AG08396 (cell line): ENCODE measurements at places on chromosomes 1 and 21.

DNA sequence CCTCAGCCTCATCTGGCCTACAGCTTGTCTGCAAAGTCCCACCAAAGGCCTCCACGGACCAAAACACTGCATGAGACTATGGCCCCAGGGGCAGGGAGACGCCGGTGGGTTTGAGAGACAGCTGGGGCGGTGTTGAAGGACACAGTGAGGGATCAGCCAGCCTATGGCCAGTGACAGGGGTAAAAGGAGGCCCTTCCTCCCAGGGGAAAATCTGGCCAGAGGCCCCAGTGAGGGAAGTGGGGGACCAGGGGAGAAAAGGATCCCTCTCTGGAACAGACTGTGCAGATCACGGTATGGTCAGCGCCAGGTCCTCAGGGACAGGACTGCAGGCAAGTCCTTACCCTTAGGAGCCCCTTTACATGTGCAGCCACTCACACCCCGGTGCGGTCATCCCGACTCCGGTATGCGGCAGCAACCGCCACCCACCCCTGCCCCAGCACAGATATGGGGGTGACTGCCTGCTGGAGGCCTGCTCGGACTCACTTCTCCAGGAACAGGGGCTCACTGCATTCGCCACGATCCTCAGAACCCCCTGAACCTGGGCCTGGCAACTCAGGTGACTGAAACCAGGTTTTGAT is 1.3 kb downstream of the CERS2 start:
- DNase-seq: peak; percentile 51

- peak; percentile 43 for DNase-seq
Observed at GRCh38 chr1:58818075-58818474, 34.2 kb upstream of the JUN start.

DNA sequence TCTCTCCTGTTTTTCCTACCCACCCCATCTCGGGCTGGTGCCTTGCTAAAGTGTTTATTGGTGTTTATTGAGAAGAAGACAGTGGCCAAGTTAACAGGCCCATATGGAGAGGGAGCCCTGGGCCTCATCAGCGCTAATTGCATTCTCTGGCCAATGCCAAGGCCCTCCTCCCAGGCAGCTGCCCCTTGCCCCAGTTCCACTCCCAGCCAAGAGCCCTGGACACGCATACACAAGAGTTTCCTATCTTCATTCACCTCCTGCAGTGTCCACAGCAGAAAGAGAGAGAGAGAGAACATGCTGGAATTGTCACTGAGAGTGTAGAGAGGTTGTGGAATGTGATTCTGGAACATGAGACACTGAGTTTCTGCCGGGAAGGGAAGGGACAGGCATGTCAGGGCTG is 25.4 kb upstream of the VWA5B1 start:
- no peak for DNase-seq

- DNase-seq: no peak
Observed at GRCh38 chr1:2554621-2555387, 1.4 kb upstream of the TNFRSF14 start.

DNA sequence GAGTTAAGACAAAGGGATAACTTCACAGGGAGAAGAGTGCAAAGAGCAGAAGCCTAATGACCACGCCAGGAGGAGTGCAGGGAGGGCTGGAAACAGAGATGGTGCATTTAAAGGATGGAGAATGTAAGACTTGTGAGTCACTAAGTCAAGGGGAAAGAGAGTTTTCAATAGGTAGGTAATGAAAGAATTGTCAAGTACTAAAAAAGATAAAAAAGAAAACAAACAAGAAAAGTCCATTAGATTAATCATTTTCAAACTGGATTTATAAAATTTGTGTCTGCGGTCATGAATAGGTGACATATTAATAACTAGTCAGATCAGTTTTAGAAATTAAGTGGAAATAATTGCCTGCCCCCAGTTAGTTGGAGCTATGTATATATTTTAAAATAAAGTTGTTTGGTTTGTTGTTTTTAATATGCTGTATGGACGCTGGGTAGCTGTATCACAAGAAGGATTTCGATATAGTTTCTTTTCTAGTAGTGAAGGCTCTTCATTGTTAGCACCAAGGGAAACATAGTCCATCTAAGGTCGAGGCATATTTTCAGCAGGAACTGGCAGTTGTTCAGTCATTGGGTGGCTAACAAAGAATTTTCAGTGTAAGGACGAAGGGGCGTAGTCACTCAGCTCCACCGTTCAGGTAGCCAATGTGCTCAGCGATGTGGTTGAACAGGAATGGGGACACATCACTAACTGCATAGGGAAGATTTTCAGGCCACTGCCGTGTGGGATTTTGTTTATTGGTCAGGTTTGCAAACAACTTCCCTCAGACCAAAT is 203.0 kb downstream of the TGFB2 start:
- no peak for DNase-seq

GRCh38 chr1:183239793-183240525 is 53.9 kb downstream of the LAMC2 start:
- no peak for DNase-seq

DNA sequence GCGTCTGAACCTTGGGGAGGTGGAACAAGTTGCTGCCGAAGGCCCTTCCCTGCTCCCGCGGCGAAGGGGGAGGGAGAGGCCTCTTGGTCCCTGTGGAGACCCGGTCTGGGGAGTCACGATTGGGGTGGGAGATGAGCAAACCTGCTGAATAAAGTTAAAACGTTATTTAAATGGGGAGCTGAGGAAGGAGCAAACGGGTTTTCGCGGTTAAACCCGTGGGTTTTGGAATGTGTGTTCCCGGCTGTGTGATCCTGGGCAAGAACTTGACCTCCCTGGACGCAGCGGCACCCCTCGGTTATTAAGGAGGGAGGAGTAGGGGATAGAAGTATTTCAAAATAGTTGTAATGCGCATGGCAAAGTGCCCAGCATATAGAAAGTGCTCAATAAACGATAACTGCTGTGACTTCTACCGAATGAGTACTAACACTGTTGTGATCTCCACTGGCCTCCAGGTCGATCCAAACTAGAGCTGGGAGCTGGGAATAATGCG is 3.4 kb downstream of the FAM110D start:
- DNase-seq: no peak

DNA sequence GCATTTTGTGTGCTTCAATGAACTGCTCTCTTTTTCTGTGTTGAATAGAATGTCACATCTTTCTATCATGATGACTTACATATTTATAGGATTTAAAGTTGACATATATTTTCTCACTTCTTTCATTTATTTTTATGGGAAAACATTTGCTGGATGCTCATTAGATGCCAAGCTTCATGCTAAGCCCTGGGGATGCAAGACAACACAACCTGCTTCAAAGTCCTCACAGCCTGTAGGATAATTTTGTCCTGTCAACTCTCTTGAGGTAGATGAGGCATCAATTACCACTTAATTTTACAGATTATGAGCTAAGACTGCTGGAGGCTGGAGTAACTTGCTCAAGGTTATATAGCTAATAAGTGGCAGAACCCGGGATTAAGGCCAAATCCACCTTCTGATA is 264.3 kb downstream of the GRIK1 start:
- DNase-seq: no peak

- no peak for DNase-seq
Observed at GRCh38 chr1:201628490-201628889, 89.6 kb downstream of the NAV1 start.

DNA sequence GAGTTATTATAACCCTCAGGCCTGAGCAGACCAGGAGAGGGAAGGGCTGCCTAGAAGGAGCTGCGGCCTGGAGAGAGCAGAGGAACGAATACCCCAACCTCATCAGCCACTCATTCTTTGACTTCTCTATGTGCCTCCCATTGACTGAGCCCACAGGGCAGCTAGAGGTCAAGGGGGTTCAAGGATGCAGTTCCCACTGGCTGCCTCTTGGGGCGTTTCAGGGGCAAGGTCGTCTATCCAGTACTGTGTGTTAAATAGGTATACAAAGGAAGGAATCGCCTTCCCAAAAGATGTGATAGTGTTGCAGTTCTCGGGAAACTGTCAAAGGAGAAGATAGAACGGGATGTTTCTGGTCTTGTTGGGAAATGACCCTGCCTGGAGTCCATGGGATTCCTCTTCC is 250.6 kb downstream of the PRDM2 start:
- DNase-seq: no peak

GRCh38 chr1:2379733-2380404 is 11.5 kb downstream of the MORN1 start:
- DNase-seq: no peak

GRCh38 chr1:3775490-3776230 is 3.1 kb downstream of the SMIM1 start:
- DNase-seq: peak; percentile 88

- DNase-seq: no peak
Observed at GRCh38 chr1:101150670-101151069, 86.1 kb upstream of the S1PR1 start.

DNA sequence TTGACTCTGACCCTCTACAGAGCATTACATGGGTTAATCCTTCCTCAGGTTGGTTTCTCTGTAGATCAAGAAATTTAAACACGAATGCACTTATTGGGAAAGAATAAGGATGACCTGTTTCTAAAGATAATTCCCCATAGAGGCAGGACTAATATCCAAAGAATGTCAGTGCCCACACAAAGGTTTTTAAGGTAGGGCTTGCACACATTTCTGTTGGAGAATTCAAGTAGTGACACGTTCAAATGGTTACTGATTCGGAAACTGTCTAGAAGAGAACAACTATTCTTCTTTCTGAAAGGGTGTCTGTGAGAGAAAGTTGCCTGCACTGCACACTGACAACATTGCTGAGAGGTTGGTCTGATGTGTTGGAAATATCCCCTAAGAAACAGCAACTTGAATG is 167.3 kb downstream of the ZNF326 start:
- no peak for DNase-seq

GRCh38 chr1:15384301-15384901 is 25.3 kb upstream of the EFHD2 start:
- no peak for DNase-seq

GRCh38 chr1:208047975-208048374 is 137.1 kb upstream of the CD34 start:
- DNase-seq: peak; percentile 65

- peak; percentile 1 for DNase-seq
Observed at GRCh38 chr1:47722101-47722500, 275.1 kb downstream of the TRABD2B start.

GRCh38 chr1:197799271-197799670 is 24.0 kb upstream of the DENND1B start:
- DNase-seq: peak; percentile 57

- DNase-seq: no peak
Observed at GRCh38 chr1:160567858-160568682, 11.2 kb downstream of the CD84 start.

GRCh38 chr1:68210027-68210426 is 22.3 kb downstream of the WLS start:
- DNase-seq: no peak
